Keratinocyte (primary cell): ENCODE measurements at places on chromosomes 7 and 10.

GRCh38 chr10:42955493-42955889, 121.4 kb upstream of the RET start:
- no peak overlapping the region for H3K4me3 ChIP-seq
- no peak for DNase-seq
- peaks cover 13% of the 10 kb centered on the region for H3K4me1 ChIP-seq
- H3K36me3 ChIP-seq, result no peaks in the 10 kb centered on the region

DNA sequence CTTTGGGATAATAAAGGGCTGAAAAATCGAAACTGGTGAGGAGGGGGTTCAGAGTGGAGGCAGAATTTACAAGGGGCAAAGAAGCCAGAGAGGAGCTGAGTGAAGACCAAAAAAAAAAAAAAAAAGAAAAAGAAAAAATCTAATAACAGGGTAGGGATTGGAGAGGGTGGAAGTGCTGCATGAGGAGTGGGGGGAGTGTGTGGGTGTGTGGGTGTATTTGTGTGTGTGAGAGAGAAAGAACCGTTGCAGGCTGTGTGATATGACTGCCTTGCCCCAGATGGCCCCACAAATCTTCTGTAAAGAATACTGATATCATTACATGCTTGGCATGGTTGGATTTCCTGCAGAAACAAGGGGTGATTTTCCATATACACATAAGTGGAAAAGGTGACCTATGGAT, 207.8 kb upstream of the IMMP2L start:
- H3K27me3 ChIP-seq, result no peaks in the 10 kb centered on the region
- H3K27ac ChIP-seq, result no peak overlapping the region
- DNase-seq, result no peak
- H3K4me3 ChIP-seq, result no peak overlapping the region
- H3K4me1 ChIP-seq, result no peaks in the 10 kb centered on the region

GRCh38 chr7:6276911-6277408, 4.5 kb upstream of the CYTH3 start:
- H3K27ac ChIP-seq, result no peak overlapping the region
- DNase-seq, result no peak
- no peaks in the 10 kb centered on the region for H3K27me3 ChIP-seq
- no peaks in the 10 kb centered on the region for H3K36me3 ChIP-seq

DNA sequence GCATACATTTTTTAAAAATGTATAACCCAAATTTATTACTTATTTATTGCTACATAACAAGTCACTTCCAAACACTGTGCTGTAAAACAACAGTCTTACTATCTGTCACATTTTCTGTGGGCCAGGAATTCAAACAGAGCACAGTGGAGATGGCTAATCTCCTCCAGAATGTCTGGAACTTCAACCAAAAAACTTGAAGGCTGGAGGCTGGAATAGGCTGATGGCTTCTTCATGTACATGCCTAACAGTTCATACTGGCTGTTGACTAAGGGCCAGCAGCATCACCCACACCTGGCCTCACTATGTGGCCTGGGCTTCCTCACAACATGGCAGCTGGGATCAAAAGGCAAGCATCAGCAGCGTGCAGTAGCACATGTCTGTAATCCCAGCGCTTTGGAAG, 92.4 kb upstream of the KMT2E start:
- no peak for DNase-seq
- H3K4me3 ChIP-seq, result no peak overlapping the region
- peaks cover 3% of the 10 kb centered on the region for H3K27me3 ChIP-seq
- H3K4me1 ChIP-seq, result peaks cover 4% of the 10 kb centered on the region

DNA sequence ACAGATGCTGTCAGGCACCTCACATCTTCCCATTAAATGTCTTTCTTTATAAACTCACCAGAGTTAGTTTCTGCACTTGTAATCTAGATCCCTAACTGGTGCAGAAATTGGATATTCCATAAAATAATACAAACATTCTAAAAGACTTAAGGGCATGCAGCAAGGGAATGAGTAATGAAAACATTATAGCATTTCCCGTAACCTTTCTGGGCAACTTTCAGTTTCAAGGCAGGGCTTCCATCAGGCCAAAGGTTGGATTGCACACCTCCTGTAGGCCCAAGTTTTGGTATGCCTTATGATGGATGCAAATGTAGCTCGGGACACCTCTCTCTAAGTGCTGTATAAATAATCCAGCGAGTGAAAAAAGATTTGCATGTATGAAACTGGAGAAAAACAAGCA, 129.9 kb upstream of the LYZL2 start:
- H3K36me3 ChIP-seq, result no peaks in the 10 kb centered on the region
- H3K27me3 ChIP-seq, result no peaks in the 10 kb centered on the region
- no peak overlapping the region for H3K4me3 ChIP-seq

DNA sequence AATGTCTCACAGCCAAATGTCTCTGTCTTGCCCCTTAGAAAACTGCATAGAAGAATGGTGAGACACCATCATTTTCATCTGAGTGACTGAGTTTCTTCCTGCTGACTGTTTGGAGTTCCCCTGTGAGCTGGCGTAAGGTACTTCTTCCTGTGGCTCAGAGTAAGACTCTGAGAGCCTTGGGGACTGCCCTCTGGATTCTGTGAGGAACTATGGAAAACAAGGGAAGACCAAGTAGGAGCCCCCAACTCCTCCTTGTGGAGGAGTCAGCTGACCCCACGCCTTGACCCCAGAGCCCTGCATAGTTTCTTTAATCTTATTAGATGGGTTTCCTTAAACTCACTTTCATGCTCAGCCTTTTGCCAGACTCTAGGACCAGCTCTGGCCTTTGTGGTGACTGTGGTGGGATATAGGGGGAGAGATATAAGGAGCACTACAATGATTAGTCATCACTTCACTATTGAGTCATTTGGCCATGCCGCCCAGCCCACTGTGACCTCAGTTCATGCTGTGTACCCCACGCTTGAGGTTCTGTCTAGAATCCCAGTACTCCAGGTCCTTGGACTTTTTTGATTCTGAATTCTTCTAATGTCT, 51.8 kb upstream of the FAM133B start:
- no peak for DNase-seq
- H3K27me3 ChIP-seq, result no peaks in the 10 kb centered on the region
- H3K4me3 ChIP-seq, result no peak overlapping the region
- H3K36me3 ChIP-seq, result peaks cover 12% of the 10 kb centered on the region
- H3K4me1 ChIP-seq, result peaks cover 30% of the 10 kb centered on the region

DNA sequence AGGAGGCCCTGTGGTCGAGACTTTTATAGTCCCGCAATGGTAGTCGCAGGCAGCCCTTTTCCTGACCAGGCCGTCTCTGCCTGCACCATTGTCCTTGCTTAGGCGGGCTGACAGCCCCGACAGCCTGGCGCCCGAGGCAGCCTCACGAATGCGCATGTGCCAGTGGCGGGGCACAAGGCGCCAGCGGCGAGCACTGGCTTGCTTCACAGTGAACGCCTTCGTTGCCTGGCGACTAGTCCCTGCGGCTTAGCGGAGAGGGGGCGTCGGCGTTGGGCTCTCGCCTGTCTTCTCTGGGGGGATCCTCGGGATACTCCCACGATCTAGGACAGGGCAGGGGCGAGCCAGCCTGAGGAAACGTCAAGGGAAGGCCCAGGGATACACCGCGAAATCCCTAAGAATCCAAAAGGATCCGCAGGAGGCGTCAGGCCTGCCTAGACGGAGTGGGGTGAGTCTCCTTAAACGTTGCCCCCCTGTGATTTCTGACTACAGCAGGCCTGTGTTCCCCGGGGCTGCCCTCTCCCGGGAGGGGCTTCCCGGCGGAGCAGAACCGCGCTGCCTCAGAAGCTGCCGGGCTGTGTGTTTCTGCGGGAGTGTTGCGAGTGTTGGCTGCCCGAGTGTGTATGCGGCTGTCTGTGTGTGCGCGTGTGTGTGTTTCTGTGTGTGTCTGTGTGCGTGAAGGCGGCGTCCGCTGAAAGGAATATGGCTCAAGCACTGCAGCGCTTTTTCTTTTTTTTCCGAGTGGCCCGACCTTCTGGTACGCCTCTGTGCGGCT, 20.5 kb upstream of the ZNF273 start:
- H3K4me1 ChIP-seq, result peaks cover 2% of the 10 kb centered on the region
- H3K4me3 ChIP-seq, result peak overlapping the region; percentile 58
- peaks cover 3% of the 10 kb centered on the region for H3K27me3 ChIP-seq
- DNase-seq, result no peak
- no peaks in the 10 kb centered on the region for H3K36me3 ChIP-seq

GRCh38 chr7:116957874-116958273, 4.6 kb downstream of the ST7 start:
- no peak overlapping the region for H3K27ac ChIP-seq
- H3K4me3 ChIP-seq, result no peak overlapping the region
- peaks cover 4% of the 10 kb centered on the region for H3K36me3 ChIP-seq
- DNase-seq, result no peak
- peaks cover 8% of the 10 kb centered on the region for H3K4me1 ChIP-seq

DNA sequence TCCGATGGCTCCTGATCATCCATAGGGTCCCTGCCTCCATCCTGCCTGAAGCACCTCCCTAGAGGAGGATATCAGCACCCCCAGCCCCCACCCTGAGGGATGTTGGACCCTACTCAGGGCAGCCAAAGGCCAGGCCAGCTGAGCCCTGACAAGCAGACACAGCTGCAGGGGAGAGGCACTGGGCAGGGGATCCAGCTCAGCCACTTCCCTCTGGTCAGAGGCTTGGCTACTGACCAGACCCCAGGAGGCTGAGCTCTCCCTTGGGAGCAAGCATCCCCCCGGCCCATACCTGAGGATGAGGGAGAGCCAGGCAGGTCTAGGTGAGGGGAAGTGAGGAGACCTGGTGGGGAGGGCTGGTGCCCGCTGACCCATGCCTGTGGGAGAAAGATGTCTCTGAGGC, 6.6 kb downstream of the LDB3 start:
- DNase-seq, result no peak
- peaks cover 11% of the 10 kb centered on the region for H3K27me3 ChIP-seq
- H3K4me1 ChIP-seq, result no peaks in the 10 kb centered on the region

DNA sequence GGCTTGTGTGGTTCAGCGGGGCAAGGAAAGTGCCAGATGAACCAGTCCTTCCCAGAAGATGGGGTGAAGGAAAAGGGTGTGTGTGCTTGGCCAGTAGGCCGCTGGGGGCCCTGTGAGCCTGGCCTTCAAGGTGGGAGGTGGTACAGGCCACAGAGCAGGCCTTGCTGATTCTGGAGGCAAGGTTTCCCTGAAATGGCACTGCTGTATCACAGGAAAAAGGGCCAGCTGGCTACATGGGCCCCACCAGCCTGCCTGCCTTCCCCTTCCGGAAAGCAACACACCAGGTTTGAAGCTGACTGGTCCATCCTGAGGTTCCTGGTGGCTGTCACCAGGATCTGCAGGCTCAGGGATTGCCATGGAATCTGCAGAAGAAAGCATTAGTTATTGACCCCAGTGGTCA, 12.5 kb downstream of the MMRN2 start:
- H3K27ac ChIP-seq, result no peak overlapping the region
- H3K4me1 ChIP-seq, result no peaks in the 10 kb centered on the region
- H3K27me3 ChIP-seq, result no peaks in the 10 kb centered on the region
- DNase-seq, result no peak
- no peak overlapping the region for H3K4me3 ChIP-seq

GRCh38 chr7:134714470-134715205, 64.8 kb upstream of the CALD1 start:
- H3K4me1 ChIP-seq, result peaks cover 8% of the 10 kb centered on the region
- H3K4me3 ChIP-seq, result no peak overlapping the region
- DNase-seq, result no peak
- no peaks in the 10 kb centered on the region for H3K36me3 ChIP-seq
- no peak overlapping the region for H3K27ac ChIP-seq

- H3K27ac ChIP-seq, result no peak overlapping the region
- H3K4me3 ChIP-seq, result no peak overlapping the region
- no peaks in the 10 kb centered on the region for H3K4me1 ChIP-seq
- no peak for DNase-seq
- no peaks in the 10 kb centered on the region for H3K27me3 ChIP-seq
- no peaks in the 10 kb centered on the region for H3K36me3 ChIP-seq
Observed at GRCh38 chr7:1892011-1892965, 222.2 kb downstream of the ELFN1 start.
